ENCODE measurements at places on chromosomes 13 and 19.
A peak's percentile ranks its signal among the peaks of the same experiment; 100 is the strongest.

DNA sequence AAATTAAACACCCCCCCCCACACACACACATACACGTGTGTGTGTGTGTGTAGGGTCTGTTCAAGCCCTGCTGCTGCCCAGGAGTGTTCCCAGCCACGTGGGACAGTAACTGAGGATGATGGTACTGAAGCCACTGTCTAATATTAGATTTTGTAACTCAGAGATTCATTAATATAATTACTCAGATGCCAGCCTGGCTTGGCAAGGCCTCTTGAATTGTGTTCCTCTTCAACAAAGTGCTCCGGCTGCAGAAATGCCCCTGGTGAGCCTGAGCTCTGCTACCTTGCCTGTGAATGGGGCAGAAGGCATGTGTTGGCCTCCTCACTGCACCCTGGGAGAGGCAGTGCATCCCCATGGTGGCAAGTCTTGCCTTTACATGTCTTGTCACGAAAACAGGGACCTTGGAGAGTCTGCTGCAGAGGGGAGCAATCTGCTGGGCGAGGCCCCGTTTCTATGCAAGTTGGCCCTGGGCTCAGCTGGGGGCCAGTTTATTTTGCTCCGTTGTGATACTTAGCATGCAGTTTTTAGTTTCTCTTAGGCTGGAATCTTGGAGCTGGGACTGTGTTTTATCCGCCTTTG is 44.0 kb downstream of the NFIX start:
- DNase-seq, result no peak

DNA sequence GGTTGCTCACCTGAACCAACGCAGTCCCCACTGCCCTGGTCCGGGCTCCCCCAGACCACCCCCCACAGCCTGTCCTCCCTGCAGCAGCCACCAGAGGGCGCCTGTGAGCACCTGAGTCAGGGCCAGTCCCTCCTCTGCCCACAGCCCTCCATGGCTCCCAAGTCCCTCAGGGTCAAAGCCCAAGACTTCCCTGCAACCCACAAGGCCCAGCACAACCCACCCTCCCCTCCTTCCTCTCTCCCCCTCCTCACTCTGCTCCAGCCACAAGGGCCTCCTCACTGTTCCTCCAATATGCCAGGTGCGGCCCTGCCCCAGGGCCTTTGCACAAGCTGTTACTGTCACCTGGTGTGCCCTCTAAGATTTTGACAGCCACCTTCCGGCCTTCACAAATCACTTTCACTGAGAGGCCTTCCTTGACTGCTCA is 10.9 kb downstream of the GNA15 start:
- DNase-seq, result peak; percentile 49

- DNase-seq, result no peak
Measured at GRCh38 chr13:34340534-34340933, 522.6 kb downstream of the RFC3 start.

DNA sequence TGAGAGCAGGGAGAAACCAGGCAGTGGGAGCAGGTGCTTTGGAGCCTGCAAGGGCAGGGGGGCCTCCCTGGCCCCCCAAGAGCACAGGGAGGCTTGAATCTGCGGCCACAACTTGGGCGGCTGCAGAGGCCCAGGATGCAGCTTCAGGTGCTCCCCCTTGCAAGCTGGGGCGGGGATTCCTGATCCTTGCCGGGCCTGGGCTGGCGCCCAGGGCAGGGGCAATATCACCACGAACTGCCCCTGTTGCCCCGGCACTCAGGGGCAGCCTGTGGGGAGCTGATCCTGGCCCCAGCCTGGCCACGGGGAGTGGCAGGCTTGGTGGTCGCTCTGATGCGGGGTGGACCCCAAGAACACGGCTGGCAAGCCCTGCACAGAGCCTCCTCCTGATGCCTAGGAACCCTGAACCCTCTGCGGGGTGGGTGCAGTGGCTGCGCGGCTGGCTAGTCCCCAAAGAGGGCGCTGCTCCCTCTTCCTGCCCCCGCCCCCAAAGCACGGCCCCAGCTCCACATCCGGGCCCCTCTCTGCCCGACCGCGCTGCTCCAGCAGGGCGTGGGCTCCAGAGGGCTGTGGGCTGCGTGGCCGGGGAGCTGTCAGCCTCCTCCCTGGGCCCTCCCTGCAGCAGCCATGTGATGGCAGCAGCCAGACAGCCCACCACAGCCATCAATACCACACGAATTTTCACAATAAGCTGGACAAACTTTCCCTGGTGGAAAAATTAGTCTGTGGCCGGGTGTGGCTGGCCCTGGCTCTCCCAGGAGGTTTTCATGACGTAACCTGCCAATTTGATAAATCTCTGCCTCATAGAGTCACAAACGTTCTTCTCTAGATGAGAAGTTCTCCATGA is 21.0 kb downstream of the TNFSF9 start:
- DNase-seq, result peak; percentile 41

GRCh38 chr13:91904005-91904404 is 505.6 kb downstream of the GPC5 start:
- DNase-seq, result no peak

- no peak for DNase-seq
Measured at GRCh38 chr19:44987148-44987675, 14.1 kb upstream of the RELB start.

GRCh38 chr13:41645331-41645730 is 188.0 kb downstream of the RGCC start:
- DNase-seq, result no peak

- DNase-seq, result no peak
Measured at GRCh38 chr13:107864543-107865317, 350.6 kb downstream of the LIG4 start.

- DNase-seq, result no peak
Measured at GRCh38 chr19:34308381-34309367, 54.3 kb downstream of the GARRE1 start.

GRCh38 chr19:13309864-13310263 is 159.7 kb downstream of the IER2 start:
- no peak for DNase-seq

GRCh38 chr13:96768524-96768923 is 225.8 kb downstream of the OXGR1 start:
- no peak for DNase-seq

DNA sequence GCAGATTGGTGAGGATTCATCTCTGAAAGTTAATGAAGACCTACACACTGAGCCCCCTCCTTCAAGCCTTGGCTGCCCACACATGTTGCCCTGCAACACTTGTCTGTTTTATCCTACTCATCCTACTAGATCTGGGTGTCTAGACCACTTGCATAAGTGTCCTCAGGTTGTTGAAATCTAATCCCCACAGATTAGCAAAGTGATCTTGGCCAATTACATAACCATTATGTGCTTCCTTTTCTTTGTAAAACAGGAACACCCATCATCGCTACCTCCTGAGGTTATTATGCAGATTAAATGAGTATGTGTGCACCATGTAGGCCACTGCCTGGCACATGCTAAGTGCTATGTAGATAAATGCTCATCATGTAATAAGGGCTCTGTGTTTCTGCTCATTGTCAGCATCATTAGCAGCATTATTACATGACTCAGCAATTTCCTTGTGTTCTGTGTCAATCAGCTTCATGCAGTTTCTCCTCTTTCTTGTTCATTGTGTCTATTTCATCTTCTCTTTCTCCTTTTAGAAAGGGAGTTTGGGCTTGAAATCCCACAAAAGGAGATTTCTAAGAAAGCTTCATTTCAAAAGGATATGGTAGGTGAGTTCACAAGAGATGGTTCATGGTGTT is 15.1 kb downstream of the ZNF175 start:
- DNase-seq, result no peak

DNA sequence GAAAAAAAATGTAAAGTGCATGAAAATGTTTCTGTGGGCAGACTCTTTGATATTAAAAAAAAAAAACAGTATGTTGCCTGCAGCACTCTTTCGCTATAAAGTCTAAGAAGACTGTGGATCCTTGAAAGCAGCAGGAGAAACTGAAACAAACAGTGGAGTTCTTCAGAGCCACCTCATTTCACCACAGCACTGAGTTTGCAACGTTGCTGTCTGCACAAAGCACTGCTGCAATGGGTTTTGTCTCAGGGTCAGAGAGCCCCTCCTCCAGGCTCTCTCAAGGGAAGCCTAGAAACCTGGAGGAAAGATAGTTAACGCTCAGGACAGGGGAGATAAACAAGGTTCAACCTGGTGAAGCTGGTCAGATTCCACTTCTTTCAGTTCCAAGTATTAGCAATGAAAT is 248.7 kb downstream of the EFNB2 start:
- DNase-seq, result no peak

DNA sequence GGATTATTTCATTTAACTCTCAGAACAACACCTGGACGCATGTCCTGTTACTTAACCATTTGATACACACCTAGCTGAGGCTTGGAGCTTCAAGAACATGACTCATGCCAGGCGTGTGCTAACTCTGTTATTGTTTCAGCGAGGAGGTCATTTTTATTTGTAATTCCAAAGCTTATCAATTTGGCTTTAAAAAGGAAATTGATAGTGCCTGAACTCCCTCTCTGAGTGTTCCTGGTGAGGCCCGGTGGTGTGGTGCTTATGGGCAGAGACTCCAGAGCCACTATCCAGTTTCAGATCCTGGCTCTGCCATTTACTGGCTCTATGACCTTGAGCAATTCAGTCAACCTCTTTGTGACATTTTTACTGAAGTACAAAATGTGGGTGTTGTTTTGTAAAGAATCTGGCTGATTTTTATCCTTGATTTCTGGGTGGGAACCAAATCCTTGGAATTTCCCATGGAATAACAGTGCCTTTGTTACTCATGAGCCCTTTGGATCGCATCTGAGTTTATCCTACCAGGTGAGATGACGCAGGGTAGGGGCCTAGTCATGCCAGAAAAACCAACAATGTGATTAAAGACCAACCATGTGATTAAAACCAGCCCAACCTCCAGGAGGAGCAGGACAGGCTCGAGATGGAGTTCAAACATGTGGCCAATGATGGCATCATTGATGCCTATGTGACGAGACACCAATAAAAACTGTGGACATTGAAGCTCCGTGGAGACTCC is 198.8 kb downstream of the MYO16 start:
- no peak for DNase-seq

DNA sequence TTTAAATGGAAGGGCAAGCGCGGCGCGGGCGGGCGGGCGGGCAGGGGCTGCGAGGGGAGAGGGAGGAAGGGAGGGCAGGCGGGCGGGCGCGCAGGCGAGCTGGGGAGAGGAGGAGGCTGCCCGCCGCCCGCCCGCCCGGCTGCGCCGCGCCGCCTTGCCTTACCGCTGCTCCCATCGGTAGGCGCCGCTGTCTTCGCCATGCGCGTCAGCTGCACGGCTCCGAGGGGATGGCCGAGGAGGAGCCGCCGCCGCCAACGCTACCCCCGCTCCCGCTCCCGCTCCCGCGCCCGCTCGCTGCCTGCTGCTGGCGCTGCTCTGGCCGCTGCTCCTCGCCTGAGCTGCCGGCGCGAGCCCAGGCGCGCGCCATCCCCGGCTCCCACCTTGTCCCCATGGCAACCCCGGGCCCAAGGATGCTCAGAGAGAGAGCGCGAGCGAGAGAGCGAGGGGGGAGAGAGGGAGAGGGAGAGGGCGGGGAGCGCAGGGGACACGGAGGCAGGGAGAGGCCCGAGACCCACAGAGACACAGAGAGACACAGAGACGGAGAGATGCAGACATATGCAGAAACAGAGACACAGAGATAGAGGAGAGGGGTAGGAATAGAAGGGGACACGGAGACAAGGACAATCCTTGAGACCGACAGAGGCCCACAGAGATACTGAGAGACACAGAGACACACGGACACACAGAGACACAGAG is 40.3 kb downstream of the DEDD2 start:
- DNase-seq, result no peak

GRCh38 chr19:48487544-48487943 is 18.4 kb downstream of the CYTH2 start:
- no peak for DNase-seq
